Amniotic epithelial cell (primary cell): ENCODE measurements at places on chromosomes 7 and 10.

- no peak for DNase-seq
These were observed 323.0 kb downstream of the PARD3 start for GRCh38 chr10:34492081-34492480.

DNA sequence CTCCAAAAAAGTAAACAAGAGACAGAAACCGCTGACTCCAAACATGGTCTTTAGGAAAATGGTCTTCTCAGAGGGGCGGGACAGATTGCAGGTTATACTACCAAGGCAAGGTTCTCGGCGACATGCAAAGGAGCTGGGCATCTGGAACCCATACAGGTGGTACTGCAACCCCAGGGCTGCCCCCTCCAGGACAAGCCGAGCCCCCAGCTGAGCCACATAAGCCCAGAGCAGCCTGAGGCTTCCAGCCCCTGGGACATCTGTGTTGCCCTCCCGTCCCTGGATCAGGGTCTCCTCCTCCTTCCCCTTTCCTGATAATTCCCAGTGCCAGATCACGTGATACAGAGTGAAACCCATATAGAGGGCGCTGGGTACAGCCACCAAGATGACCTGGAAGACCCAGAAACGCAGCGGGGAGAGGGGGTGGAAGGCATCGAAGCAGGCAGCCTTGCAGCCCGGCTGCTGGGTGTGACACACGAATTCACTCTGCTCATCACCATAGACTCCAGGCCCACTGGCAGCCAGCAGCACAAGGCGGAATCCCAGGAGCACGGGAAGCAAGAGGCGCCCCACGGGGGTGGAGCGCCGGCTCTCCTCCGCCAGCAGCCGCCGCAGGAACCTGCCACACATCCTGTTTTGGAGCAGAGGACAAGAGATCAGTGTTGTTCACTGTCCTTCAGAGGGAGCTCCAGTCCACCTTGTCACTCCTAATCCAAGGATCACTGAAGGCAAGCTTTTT, at the start of gene GJC3:
GJC3 (minus strand) TSS at position 627 of the 736 bp plus-strand sequence; CDS start at position 627, 0 bp downstream.
- peak; percentile 35 for DNase-seq

GRCh38 chr10:96978621-96979154, 146.6 kb downstream of the LCOR start:
- DNase-seq, result no peak

GRCh38 chr7:80766724-80767123, 128.3 kb downstream of the CD36 start:
- no peak for DNase-seq

DNA sequence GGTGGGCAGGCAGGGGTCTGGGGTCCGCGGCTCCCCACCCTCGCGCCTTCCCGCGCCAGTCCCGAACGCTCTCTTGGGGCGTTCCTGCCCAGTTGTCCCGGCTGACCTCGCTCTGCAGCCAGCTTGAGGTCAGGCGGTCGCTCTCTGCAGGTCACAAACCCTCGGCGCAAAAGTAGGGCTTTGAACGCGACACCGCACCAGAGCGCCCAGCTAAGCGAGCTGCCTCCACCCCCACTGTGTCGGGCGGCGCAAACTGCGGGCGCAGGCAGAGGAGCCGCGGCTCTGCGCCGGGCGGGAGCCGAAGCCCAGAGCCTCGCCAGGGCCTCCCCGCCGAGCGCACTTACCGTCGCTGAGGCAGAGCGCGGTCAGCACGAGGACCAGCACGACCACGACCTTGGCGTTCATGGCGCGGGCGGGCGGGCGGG, 284 bp downstream of the CXCL12 start:
- DNase-seq, result peak; percentile 15

GRCh38 chr7:155763691-155764437, 48.4 kb downstream of the SHH start:
- DNase-seq, result peak; percentile 86

GRCh38 chr7:155858521-155859061, 46.3 kb upstream of the SHH start:
- no peak for DNase-seq
